ENCODE measurements at places on chromosomes 6 and 20. TPM values are rescaled to one million over a fixed set of nuclear protein-coding genes. Genes with fewer than 3 reads are reported as not detected.

- peak; percentile 3 for DNase-seq
These were observed at the start of gene CLVS2 for GRCh38 chr6:122995921-122996793. TSS of gene CLVS2 (plus strand) at chr6:122996235. CDS start at chr6:122997778, 1,543 bp downstream.

GRCh38 chr6:112841553-112842329, 494.6 kb downstream of the RFPL4B start:
- no peak for DNase-seq

DNA sequence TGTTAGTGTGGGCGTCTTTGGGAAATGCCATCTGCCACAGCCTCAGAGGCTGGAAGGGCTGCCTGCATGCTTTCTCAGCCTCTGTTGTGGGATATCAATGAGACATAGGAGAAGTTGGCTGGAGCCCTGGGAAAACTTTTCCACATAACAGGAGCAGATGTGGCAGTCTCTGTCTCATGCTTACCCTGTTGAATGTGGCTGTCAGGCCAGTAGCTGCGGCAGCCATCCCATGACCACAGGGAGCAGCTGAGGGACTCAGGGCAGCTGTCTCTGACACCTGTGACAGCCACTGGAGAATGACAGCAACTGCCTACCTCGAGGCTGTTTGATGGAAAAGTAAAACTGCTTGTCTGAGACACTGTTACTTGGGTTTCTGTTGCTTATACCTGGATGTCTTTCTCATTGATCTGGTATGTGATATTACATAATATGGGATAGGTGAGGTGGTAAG, 64.4 kb downstream of the TULP4 start:
- DNase-seq = peak; percentile 15

DNA sequence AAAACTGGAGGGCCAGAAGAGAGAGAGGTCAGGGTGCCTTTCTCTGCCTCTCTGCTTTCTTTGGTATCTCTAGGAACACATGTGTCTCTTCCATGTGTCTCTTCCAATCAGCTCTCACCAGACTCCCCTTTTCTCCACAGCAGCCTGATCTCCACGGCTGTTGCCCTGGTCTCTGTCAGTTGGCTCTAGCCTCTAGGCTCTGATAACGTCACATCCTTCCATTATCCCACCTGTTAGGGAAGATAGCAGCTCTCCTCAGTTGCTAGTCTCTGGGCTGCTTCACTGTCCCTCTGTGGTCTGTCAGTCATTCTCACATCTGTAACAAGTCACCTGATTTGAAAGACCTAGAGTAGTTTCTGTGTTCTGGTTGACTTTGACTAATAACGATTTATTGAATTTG, 80.2 kb downstream of the PLCB4 start:
- DNase-seq = no peak

GRCh38 chr6:88134575-88134974, 31.6 kb downstream of the CNR1 start:
- no peak for DNase-seq

DNA sequence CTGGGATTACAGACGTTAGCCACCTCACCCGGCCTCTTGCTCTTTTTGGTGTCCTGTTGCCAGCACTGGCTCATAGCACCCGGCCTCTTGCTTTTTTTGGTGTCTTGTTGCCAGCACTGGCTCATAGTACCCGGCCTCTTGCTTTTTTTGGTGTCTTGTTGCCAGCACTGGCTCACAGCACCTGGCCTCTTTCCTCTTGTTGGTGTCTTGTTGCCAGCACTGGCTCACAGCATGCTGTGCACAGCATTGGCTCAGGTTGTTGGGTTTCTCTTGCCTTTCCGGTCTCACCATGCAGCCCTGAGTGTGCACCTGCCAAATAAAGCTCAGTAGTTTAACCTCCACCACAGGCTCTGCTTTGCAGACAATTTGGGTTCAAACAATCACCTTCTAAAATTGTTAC, 208.2 kb downstream of the THBS2 start:
- DNase-seq = peak; percentile 61

GRCh38 chr6:4612636-4613171, 163.5 kb upstream of the CDYL start:
- peak; percentile 96 for DNase-seq

GRCh38 chr6:105646391-105646867, 243.5 kb upstream of the PREP start:
- DNase-seq = no peak

DNA sequence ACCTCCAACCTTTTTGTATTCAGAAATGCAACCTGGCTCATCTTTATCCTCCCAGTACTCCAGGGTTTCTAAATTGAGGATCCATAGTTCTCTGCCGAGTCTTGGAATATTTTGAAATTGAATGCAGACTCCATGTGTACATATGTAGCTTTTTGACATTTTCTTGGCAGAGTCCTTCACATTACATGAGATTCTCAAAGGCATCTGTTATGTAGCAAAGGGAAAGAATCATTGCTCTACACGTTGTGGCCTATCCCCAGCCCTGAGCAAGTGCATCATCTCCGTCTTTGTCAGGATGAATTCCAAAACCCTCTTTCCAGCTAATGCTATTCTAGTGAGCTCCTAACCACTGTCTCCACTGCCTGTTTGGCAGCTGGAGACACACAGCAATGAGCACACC, 742.9 kb downstream of the DHX35 start:
- no peak for DNase-seq

- DNase-seq = no peak
These were observed 26.8 kb upstream of the MRGBP start for GRCh38 chr20:62769346-62770071.

- DNase-seq = no peak
These were observed 149.9 kb downstream of the MYB start for GRCh38 chr6:135331002-135331401.

- DNase-seq = no peak
These were observed 28.7 kb downstream of the COX4I2 start for GRCh38 chr20:31666258-31667042.

DNA sequence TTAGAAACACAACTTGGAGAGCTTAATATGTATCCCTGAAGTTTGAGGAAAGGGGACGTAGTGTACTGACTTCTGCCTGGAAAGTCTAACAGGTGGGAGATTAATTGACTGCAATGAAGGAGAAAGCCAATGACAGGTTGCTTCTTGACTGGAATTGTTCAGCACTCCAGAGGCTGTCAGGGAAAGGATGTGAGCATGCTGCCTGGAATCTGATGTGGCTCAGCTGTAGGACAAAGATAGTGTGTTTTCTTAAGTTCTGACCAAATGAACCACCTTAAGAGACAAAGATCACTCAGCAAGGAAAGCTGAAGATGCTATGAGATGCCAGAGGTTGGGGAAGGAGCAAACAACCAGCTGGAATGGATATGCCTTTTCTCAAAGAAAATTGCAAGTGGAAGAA, 185.8 kb downstream of the PHF3 start:
- no peak for DNase-seq

GRCh38 chr20:38156888-38157634, 8.0 kb downstream of the TGM2 start:
- peak; percentile 20 for DNase-seq

- no peak for DNase-seq
These were observed 72.0 kb downstream of the PREP start for GRCh38 chr6:105330913-105331312.

DNA sequence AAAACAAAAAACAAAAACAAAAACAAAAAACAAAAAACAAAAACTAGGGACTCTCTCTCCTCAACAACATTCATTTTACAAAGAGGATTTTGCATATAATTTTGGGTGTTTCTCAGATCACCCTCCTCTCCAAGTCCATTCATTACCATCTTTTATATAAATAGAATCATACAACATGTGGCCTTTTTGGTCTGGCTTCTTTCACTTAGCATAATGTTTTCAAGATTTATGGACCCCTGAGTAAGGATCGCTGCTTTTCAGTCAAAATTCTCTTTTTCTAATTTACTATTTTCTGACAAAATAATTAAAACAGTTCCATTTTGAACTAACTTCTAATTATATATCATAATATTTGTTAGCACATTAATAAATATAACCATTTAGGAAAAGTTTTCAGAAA, 94.8 kb downstream of the UBE3D start:
- DNase-seq = no peak

GRCh38 chr6:55069132-55069781, 105.1 kb upstream of the HCRTR2 start:
- peak; percentile 59 for DNase-seq

KHDC1L gene
- not detected for total RNA-seq

ULBP2 gene
- total RNA-seq = 3.3 TPM

RSPO3 gene
- total RNA-seq = 7.9 TPM

ETV7 gene
- total RNA-seq = 0.09 TPM

SRMS gene
- not detected for total RNA-seq

EYS gene
- 0.09 TPM for total RNA-seq

Measured in fibroblast of the aortic adventitia (primary cell).